Fibroblast of skin of left biceps (primary cell): ENCODE measurements at places on chromosomes 4 and X.

- no peak for DNase-seq
Observed at GRCh38 chr4:145860446-145860845, 78.2 kb downstream of the ZNF827 start.

DNA sequence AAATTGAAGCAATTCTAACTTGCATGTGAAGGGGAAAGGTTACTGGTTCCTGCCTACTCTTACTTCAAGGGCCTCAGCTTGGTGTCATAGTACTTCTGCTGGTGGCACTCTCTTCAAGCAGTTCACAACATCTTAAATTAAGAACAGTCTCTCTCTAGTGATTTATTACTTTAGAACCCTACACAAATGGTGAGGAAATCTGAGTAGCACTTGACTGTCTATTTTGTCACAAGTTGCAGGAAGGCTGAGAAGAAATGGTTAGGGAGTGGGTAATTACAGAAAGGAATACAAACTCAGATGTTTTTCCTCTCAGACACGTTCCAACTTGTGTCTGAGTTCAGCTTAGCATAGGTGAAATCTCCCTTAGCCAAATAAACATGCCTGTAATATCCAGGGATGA lies 242.3 kb upstream of the GRIA3 start:
- no peak for DNase-seq

DNA sequence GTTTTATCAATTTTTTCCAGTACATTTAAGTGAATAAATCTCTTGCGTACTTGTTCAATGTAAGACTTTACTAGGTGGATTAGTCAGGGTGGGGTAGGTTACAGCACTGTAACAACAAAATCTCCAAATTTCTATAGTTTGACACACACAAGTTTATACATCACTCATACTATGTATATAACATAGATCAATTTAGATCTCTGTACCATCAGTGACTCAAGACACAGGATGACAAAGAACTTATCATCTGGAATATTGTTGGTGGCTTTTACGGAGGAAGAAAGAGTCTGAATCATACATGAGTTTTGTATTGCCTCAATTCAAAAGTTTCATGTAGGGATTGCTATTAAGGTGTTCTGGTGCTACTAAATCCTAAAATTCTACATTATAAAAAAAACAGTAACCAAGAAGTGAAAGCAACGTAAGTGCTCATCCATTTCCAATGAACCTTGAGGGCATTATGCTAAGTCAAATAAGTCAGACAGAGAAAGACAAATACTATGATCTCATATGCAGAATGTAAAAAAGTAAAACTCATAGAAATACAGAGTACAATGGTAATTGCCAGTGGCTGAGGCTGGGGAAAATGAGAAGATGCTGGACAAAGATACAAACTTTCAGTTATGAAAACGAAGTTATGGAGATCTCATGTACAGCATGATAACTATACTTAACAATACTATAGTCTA lies 98.0 kb upstream of the DKK2 start:
- no peak for DNase-seq

DNA sequence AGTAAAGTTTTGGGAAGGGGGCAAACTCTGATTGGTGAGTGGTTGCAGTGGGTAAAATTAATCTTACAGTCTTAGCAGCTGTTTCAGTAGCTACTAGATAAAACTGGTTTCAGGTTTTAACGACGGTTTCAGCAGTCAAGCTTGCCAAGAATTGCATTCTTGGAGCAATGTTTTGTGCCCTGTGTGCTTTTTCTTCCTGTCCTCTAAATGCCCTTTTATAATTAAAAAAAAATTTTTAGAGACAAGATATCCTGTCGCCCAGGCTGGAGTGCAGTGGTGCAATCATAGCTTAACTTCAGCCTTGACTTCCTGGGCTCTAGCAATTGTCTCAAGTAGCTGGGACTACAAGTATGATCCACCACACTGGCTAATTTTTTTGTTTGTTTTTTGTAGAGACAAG lies 6.3 kb upstream of the PPEF2 start:
- DNase-seq, result no peak

- no peak for DNase-seq
Observed at GRCh38 chr4:52704133-52704532, 45.0 kb upstream of the USP46 start.

GRCh38 chr4:85591406-85592098 lies 116.6 kb downstream of the ARHGAP24 start:
- DNase-seq, result no peak

- DNase-seq, result no peak
Observed at GRCh38 chr4:184115399-184115798, 102.3 kb downstream of the ENPP6 start.

GRCh38 chr4:39354254-39354552 lies 12.0 kb downstream of the RFC1 start:
- no peak for DNase-seq

GRCh38 chr4:59956366-59956765 lies 1243.8 kb upstream of the ADGRL3 start:
- no peak for DNase-seq

GRCh38 chrX:29090811-29091210 lies 503.6 kb downstream of the IL1RAPL1 start:
- DNase-seq, result no peak

DNA sequence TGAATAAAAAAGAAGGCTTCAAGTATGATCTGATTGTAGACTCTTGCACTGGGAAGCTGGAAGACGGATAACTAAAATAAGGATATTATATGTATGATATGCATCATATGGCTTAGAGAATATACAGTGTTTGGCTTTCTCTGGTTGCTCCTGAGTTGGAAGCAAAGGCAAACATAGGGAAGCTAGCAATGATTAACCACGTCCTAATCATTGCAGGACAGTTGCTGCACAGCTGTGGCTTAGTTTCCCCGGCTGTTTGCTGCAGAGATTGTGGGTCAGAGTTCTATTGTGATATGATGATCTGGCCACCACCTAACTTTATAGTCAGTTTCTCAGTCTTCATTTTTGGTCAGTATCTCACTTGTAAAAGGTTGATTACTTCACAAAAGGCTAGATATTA lies 36.3 kb upstream of the PARM1 start:
- no peak for DNase-seq

GRCh38 chr4:38523524-38524448 lies 140.2 kb upstream of the KLF3 start:
- no peak for DNase-seq

DNA sequence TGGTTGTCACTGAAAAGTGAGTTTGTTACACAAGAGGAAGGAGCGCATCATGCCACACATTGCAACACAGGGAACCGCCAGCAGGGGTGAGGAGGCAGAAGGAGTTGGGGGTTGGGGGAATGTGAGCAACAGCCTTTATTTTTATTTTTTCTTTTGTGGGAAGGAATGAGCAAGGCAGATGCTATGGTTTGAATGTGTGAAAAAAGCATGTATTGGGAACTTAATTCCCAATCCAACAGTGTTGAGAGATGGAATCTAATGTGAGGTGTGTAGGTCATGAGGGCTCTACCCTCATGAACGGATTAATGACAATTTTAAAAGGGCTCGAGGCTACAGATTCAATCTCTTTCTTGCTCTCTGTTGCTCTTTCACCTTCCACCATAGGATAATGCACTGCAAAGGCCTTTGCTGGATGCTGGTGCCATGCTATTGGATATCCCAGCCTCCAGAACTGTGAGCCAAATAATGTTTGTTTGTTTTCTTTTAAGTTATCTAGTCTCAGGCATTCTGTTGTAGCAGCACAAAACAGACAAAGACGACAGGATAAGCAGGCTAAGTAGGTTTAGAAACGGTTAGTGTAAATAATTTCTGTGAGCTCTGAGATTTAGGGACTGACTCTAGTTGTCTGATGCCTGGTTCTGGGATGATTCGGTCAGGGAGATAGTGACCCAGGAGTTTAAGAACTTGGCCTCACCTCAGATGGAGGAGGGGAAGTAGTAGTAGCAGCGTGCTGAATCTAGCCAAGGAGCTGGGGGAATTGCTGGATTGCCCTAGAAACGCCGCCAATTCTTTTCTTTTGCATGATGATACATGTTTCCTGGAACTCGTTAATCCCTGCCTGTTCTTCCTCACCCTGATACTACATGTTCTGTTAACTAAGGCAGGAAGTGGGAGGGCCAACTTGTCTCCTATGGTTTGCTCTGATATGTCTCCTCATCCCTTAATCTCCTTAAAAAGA lies 156.6 kb upstream of the CTSO start:
- no peak for DNase-seq

- DNase-seq, result no peak
Observed at GRCh38 chrX:20267931-20268701, 1.4 kb upstream of the RPS6KA3 start.

DNA sequence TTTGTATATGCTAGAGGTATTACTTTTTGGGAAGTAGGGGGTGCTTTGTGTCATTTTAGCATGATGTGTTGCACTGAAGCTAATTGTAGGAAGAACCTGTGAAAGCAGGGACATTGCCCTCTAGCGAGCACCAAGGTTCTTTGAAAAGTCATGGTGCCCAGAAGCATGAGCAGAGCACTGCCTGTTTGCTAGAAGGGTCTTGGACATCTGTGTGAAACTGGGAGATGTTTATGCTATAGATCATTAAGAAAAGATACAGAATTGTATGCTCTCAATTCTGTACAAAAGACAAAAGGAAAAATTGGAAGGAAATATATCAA lies 14.7 kb downstream of the GRPR start:
- DNase-seq, result no peak

- DNase-seq, result no peak
Observed at GRCh38 chrX:82589410-82589809, 918.7 kb upstream of the POU3F4 start.

DNA sequence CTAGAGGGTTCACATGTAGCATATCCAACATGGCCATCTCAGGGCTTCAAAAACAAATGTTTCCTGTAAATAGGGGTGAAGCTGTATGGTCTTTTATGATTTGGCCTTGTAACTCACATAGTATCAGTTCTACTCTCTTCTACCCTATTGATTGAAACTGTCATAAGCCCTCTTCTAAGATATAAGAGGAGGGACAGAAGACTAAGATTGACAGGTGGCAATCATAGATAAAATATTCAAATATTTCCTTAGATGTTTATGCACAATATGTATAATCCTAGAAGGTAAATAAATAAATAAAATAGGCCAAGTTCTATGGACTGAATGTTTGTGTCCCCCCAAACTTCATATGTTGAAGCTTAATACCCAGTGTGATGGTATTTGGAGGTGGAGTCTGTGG lies 6.9 kb upstream of the BEX3 start:
- DNase-seq, result no peak

DNA sequence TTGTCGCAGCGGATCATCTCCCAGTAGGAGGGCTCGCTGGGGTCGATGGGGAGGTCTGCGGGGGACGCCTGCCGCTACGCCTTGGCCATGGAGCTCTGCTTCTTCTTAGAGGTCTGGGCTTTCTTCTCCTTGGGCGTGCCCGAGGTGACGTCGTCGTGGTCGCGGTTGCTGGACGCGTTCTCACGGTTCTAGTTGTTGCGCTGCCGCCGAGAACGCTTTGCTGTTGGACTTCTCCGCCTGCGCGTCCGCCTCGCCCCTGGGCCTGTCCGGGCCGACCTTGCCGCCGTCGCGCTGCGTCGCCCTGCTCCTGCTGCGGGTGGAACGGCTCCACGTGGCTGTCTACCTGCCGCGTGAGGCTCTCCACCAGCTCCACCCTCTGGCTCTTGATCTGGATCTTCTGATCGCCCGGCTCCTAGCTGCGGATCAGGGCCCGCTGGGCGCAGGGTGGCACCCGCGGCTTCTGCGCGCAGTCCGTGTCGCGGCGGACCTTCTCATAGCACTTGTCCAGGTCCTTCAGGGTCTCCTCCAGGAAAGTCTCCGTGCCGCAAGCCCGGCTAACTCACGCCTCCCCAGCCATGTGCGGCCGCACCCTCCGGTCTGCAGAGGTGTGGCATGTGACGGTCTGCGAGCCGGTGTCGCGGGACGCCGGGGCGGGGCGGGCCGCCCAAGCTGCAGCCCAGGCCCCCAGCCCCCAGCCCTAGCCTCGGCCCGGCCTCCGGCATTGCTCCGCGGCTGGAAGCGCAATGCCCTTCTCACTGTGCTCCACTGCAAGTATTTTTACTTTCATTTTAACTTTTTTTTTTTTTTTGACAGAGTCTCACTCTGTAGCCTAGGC lies 40.5 kb upstream of the OGT start:
- DNase-seq, result no peak

GRCh38 chr4:1842993-1843448 lies 12.9 kb downstream of the LETM1 start:
- DNase-seq, result peak; percentile 44

- DNase-seq, result no peak
Observed at GRCh38 chrX:10741550-10741949, 121.2 kb upstream of the MID1 start.

DNA sequence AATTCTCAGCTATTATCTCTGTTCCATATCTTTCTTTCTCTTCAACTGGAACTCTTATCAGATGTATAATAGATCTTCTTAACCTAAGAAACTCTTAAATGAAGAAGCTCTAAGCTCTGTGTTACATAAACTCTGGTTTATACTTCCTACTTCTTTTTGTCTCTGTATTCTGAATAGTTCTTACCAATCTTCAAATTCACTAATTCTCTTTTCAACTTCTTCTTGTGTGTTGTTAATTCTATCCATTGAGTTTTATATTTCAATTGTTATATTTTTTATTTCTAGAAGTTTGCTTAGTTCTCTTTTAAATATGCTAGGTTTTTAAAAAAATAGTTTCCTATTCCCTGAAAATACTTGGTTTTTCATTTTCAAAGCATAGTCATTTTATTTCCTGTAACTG lies 13.2 kb upstream of the MMAA start:
- DNase-seq, result no peak

- DNase-seq, result no peak
Observed at GRCh38 chrX:77820091-77820727, 34.2 kb upstream of the ATRX start.

DNA sequence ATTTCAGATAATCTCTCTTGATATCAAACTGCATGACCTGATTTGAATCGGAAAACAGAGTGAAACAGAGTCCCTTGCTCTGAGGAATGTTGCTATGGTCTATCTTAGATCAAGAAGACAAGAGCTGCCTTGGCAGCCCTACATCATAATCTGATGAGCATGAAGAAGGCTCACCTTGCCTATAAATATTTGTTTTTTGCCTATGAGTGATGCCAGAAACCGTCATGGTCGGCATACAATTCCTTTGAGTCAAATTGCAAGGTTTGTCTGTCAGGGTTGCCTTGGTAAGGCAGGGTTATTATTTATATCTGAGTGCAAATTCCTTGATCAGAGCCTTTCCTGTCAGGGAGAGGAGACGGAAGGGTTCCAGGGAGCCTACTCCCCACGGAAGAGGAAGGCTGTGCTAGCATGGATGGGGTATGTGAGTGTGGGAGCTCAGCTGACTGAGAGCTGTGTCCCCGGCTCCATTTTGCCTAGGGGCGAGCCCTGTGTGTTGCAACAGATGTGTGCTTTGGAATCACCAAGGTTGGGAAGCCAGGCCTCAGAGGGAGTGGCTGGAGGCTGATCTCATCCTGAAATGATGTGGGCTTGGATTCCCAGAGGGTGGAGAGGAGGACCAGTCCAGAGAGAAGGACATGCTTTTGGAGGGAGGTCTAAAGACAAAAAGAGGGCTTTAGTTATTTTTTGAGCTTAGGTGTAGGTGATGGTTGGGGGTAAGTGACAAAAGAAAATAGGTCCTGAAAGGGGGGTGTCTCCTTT lies 43.6 kb downstream of the RTL9 start:
- DNase-seq, result no peak

- DNase-seq, result no peak
Observed at GRCh38 chr4:79065262-79065661, 126.0 kb upstream of the PAQR3 start.
